Activated B cell treated with CpG ODN at 0.5 μM for 24 hours (primary cell): ENCODE measurements at places on chromosomes 3 and 15. TPM values are rescaled to one million over a fixed set of nuclear protein-coding genes. Genes with fewer than 3 reads are reported as not detected.

DNA sequence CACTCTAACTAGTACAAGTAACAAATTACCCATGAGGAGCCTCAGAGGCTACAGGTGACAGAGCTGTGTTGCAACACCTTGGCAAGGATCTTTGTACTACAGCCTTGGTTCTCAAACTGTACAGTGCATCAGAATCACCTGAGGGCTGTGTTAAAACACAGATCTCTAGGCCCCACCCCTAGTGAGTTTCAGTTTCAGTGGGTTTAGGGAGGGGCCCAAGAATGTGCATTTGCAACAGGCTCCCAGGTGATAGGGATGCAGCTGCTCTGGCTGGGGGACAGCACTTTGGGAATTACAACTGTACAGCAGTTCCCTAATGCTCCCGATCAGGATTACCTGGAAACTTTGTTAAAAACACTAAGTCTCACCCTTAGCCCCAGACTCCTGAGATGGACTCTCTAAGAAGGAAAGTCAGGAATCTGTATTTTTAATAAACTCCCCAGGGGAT lies 66.1 kb upstream of the NR2F2 start:
- no peaks in the 10 kb centered on the region for H3K4me1 ChIP-seq
- DNase-seq = no peak
- no peaks in the 10 kb centered on the region for H3K36me3 ChIP-seq
- H3K27ac ChIP-seq = no peak overlapping the region

GRCh38 chr3:171173736-171174135 lies 147.2 kb upstream of the SLC2A2 start:
- DNase-seq = no peak
- no peak overlapping the region for H3K27ac ChIP-seq
- no peaks in the 10 kb centered on the region for H3K4me1 ChIP-seq
- no peaks in the 10 kb centered on the region for H3K27me3 ChIP-seq

- H3K27me3 ChIP-seq = no peaks in the 10 kb centered on the region
- H3K27ac ChIP-seq = no peak overlapping the region
- H3K4me1 ChIP-seq = no peaks in the 10 kb centered on the region
- DNase-seq = no peak
- no peaks in the 10 kb centered on the region for H3K36me3 ChIP-seq
Observed at GRCh38 chr3:182058488-182058887, 346.8 kb downstream of the SOX2 start.

The MAP1A gene
- total RNA-seq = 0.11 and 0.12 TPM in 2 replicates

The ABI3BP gene
- not detected in 2 replicates for total RNA-seq

The GUCA1C gene
- total RNA-seq = not detected in 2 replicates

The CYP19A1 gene
- 0.07 TPM in 1 of 2 replicates, not detected in the other for total RNA-seq
